CD4-positive, alpha-beta T cell treated with Interleukin-1 beta for 1 hour (primary cell): ENCODE measurements at places on chromosomes 6 and 20.

GRCh38 chr6:135358985-135359384 is 138.6 kb downstream of the AHI1 start:
- DNase-seq: no peak

DNA sequence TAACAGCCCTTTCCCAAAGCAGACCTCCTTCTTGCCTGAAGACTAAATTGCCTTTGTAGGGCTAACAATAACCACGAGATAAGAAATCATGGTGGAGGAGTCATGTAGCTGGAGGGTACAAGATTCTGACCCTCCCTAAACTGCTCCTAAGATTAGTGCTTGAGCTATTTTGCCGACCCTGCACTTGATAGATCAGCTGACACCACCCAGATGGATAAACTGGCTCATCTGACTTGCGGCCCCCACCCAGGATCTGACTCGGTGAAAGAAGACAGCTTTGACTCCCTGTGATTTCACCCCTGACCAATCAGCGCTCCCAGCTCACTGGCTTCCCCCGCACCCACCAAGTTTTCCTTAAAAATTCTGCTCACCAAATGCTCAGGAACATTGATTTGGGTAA is 57.6 kb upstream of the UNC93A start:
- DNase-seq: no peak

GRCh38 chr6:3664625-3665041 is 86.9 kb downstream of the PXDC1 start:
- no peak for DNase-seq

GRCh38 chr6:81865712-81866111 is 113.2 kb upstream of the TENT5A start:
- no peak for DNase-seq

DNA sequence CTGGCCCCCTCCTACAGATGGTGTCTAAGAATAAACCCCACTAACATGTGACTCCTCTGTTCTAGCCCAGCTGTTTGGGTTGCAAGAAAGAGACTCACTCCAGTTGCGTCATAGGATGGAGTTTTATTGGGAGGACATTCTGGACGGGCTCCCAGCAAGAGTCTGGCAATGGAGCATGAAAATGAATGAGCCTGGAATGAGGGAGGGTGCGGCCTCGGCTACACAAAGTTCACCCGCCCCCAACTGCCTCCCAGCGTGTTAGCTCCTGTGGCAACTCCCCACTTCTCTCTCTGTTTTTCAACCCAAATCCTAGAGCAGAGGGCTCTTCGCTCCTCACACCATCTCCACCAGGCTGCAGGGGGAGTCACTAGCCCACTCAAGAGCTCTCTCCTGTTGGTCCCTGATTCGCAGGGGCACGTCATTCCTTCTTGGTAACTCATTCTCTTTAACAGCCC is 5.1 kb upstream of the ADAM33 start:
- DNase-seq: no peak

DNA sequence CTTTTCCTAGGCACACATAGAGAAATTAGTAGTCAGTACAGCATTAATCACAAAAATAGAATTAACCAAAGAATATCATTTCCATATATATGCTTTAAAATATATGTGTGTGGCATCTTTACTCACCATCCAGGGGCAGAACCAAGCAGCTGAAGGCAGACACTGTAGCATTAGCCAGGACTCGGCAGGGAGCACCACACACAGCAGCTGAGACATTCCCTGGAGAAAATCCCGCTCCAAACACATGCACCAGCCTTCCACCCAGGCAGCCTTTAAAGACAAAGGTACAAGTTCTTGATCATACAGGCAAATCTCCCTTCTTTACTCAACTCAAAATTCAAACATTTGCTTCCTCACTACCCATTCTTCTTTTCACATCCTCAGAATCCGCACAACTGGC is 64.7 kb downstream of the PKHD1 start:
- no peak for DNase-seq

GRCh38 chr6:143961886-143962878 is 45.9 kb downstream of the PLAGL1 start:
- DNase-seq: no peak

GRCh38 chr6:157825243-157825904 is 2.3 kb downstream of the SNX9 start:
- DNase-seq: no peak

- DNase-seq: no peak
Observed at GRCh38 chr6:83873869-83874268, 14.4 kb downstream of the CYB5R4 start.

DNA sequence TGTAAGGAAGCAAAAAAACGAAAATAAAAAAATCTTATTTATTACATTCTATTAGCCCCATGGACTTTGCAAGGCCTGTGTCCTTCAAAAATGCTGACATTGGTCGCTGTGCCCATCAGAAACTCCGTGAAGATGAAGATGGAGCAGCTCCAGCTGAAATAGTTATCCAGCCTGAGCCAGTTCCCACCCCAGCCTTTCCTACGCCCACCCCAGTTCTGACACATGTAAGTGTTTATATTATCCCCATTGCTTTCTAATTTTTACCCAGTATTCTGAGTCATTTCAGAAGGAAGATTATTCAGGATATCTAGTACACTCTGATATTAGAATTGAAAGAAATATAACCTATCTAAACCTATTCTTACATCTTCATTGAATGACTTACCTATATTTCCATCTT is 217.7 kb downstream of the ARHGAP18 start:
- no peak for DNase-seq

DNA sequence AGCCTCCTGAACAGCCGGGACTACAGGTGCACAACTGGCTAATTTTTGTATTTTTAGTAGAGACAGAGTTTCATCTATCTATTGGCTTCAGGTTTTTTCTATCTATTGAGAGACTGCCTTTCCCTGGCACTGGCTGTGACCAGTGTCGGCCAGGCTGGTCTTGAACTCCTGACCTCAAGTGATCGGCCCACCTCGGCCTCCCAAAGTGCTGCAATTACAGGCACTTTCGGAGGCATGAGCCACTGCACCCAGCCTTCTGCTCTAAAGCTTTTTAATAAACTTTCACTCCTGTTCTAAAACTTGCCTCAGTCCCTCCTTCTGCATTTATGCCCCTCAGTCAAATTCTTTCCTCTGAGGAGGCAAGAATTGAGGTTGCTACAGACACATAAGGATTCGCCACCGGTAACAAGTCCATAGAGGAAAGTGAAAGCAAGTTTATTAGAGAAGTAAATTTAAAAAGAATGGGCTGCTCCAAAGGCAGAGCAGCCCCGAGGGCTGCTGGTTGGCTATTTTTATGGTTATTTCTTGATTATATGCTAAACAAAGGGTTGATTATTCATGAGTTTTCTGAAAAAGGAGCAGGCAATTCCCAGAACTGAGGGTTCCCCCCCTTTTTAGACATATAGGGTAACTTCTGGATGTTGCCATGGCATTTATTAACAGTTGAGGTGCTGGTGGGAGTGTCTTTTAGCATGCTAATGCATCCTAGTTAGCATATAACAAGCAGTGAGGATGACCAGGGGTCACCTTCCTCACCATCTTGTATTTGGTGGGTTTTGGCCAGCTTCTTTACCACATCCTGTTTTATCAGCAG is 44.8 kb upstream of the RNGTT start:
- no peak for DNase-seq

GRCh38 chr6:148959008-148959407 is 212.2 kb downstream of the UST start:
- no peak for DNase-seq

- no peak for DNase-seq
Observed at GRCh38 chr6:2181567-2181966, 63.8 kb downstream of the GMDS start.

GRCh38 chr6:36312854-36313648 is 23.6 kb downstream of the BNIP5 start:
- no peak for DNase-seq

DNA sequence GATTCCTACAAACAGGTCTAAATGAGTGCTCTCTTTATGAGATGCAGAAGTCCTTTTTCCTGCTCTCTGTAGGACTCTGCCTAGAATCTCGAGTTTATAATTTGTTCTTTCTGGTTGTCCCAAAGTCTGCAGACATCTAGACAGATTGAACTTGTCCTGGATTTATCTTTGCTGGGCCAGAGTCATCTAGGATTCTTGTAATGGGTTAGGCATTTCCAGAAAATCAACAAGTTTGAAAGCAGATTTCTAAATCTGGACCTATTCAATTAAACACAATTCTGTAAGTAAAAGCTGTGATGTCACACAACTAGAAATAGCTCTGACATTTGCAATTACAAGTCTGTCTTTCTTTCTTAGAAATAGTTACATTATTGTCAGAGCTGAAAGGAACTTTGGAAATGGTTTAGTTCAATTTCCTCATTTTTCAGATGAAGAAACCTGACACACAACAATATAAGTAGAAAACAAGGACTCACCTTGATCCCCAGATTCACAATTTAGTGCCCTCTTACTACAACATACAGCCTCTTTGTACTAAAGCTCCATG is 4.2 kb upstream of the RSPO3 start:
- no peak for DNase-seq

- DNase-seq: no peak
Observed at GRCh38 chr6:39213195-39213920, 15.9 kb downstream of the KCNK5 start.

GRCh38 chr6:2952557-2953095 is 18.7 kb downstream of the SERPINB6 start:
- DNase-seq: peak; percentile 72

DNA sequence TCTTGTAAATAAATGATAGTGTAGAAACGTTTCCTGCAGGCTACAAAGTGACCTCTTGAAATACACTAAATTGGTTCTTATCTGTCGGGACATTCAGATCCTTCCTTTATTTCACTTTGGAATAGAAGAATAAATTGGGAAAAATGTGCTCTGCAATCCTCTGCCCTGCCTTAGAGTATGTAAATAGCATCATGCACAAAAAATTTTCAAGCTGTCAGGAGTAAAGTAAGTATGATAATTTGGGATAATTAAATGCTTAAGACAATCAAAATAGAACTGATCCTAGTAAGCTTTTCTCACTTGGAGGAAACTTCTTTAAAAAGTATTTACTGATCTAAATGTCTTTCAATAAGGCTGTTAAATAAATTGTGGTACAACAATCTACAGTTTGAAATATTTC is 3.1 kb upstream of the TPBG start:
- no peak for DNase-seq

GRCh38 chr6:130778946-130779657 is 48.1 kb upstream of the SMLR1 start:
- DNase-seq: no peak

DNA sequence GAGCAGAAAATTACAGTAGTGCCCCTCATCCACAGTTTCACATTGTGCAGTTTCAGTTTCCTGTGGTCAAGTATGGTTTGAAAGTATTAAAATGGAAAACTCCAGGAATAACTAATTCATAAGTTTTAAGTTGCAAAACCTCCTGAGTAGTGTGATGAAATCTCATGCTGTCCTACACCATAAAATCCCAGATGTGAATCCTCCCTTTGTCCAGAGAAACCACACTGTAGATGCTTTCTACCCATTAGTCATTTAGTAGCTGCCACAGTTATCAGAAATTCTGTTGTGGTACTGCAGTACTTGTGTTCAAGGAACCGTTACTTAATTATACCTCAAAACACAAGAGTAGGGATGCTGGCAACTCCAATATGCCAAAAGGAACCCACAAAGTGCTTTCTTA is 74.7 kb downstream of the PTCHD4 start:
- no peak for DNase-seq

DNA sequence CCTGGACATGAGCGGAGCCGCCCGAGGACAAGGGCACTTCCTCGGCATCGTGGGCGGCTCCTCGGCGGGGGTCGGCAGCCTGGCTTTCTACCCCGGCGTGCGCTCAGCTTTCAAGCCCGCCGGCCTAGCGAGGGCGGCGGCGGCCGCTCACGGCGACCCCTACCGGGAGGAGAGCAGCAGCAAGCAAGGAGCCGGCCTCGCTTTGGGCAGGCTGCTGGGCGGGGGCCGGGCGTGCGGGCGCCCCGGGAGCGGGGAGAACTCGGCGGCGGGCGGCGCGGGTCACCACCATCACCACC is 6.7 kb downstream of the PRDM13 start:
- DNase-seq: peak; percentile 49

DNA sequence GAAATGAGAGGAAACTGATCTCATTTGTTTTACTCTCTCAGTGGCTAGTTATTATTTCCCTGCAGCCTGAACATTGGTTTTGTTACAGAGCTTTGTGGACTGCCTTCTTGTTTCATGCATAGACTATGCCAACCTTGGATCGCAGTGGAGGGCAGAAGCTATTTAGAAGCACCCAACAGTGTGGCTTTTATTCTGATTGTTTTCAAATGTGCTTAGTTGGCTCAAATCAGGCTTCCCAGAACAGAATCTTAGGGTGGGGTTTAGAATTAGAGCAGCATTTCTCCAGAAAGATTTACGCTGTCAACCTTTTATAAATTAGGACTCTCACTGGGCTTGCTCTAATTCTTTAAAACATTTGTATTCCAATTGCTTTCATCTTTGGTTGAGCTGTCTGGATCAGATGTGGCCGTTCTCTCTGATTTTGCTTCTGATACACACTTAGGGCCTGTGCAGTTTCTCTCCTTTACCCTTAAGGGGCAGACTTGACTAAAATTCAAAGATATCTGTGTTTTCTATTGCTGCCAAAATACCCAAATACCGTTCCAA is 210.3 kb downstream of the BCKDHB start:
- DNase-seq: no peak

GRCh38 chr6:129491436-129491835 is 218.5 kb downstream of the ARHGAP18 start:
- DNase-seq: no peak

DNA sequence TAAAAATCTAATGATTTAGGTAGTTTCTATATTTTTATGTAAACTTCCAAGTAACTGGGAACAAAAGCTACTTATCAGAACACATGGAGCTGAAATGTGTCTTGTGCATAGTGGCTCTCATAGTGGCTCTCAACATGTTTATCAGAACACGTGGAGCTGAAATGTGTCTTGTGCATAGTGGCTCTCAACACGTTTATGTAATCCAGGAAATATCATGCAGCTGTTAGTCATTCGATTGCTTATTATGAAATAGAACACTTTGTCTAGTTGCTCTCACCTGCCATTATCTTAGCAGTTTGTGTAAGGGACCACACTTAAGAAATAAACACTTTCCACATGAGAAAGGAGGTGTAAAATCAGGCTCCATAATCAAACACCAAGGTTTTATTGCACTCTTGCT is 119.2 kb upstream of the ASCC3 start:
- no peak for DNase-seq

- DNase-seq: no peak
Observed at GRCh38 chr6:149897015-149897697, 757 bp downstream of the RAET1E start.

- DNase-seq: no peak
Observed at GRCh38 chr20:1124421-1124820, 6.0 kb downstream of the PSMF1 start.

GRCh38 chr6:24827162-24827561 is 28.4 kb upstream of the ARMH2 start:
- DNase-seq: no peak

DNA sequence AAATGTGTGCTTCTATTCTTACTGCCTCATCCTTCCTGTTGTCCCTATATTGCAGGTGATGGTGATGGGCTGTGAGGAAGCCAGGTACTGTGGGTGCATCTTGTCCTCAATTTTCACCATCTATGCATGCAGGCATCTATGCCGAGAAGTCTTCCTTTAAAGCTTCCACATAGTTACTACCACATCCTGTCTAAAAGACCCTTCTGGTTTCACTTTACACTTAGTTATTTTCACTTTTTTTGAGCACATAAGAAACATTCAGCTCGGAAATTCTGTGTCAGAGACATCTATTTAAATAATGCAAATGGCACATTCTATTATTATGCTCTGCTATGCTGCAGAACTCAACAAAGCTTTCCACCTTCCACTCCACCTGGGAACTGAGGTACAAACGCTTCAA is 28.2 kb upstream of the FABP7 start:
- DNase-seq: no peak
